Activated naive CD4-positive, alpha-beta T cell treated with anti-CD3 and anti-CD28 coated beads for 36 hours (primary cell): ENCODE measurements at places on chromosomes 1 and 21. TPM values are rescaled to one million over a fixed set of nuclear protein-coding genes. Genes with fewer than 3 reads are reported as not detected.

DNA sequence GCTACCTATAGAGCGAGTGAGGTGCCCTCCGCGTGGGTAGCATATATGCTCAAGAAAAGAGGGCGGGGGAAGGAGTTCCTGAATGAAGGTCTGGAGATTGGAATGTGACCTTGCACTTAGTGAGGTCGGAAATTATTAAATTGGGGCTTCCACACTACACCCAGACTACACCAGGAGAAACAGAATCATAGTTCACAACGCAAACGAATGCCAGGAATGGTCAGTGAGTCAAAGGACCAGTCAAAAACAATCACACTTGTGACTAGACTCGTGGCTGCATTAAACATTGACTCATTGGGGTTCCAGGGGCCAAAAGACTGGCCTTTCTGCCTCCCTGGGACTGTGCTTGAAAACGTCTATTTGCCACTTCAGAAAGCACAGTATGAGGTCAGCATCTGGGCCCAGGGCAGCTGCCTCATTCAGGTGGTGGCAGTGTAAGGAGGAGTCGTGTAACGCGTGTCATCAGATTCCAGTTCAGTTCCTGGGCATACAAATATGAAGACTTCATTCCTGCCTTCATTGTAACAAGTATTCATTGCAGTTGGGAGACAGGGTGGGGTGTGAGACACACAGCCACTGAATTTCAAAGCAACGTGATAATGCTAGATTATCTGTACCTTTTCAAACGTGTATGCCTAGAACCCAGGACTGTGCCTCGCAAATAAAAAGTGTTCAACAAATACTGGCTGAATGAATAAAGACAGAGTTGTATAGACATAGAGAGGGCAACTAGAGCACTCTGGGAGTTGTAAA, at the start of gene YOD1:
Gene YOD1 (minus strand): TSS at position 18 of the 753 bp plus-strand sequence. CDS start 178 bp downstream, outside the sequence.
- DNase-seq, result peak; percentile 17

GRCh38 chr21:35850029-35850428, 210.3 kb downstream of the SETD4 start:
- no peak for DNase-seq

- DNase-seq, result no peak
These were observed 46.6 kb downstream of the CENPF start for GRCh38 chr1:214649607-214650006.

The UMODL1 gene
- total RNA-seq, result not detected

- no peak for DNase-seq
These were observed 188.7 kb downstream of the GIPC2 start for GRCh38 chr1:78234496-78234895.
